ENCODE measurements at places on chromosomes 13 and 19.
A peak's percentile ranks its signal among the peaks of the same experiment; 100 is the strongest.

DNA sequence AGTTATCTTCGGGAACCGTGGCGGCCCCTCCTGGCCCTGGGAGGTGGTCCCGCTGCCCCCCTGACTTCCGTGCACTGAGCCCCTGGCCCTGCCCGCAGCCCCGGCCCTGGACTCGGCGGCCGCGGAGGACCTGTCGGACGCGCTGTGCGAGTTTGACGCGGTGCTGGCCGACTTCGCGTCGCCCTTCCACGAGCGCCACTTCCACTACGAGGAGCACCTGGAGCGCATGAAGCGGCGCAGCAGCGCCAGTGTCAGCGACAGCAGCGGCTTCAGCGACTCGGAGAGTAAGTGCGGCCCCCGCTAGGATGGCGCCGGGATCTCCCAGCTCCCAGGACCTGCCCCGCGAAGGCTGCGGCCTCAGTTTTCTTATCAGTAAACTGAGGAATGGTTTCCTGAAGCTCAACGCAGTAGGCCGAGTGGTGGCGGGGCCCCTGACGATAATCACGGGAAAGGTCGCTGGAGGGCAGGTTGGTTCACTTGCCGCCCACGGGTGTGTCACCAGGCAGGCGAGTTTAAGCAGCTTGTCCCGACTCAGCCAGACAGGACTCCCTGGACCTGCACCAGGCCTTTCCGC, 924 bp downstream of the RGCC start:
- peak; percentile 61 for DNase-seq

GRCh38 chr13:64239372-64239771, 2823.7 kb upstream of the PCDH20 start:
- no peak for DNase-seq

- no peak for DNase-seq
Observed at GRCh38 chr13:66262330-66262729, 967.8 kb downstream of the PCDH9 start.

DNA sequence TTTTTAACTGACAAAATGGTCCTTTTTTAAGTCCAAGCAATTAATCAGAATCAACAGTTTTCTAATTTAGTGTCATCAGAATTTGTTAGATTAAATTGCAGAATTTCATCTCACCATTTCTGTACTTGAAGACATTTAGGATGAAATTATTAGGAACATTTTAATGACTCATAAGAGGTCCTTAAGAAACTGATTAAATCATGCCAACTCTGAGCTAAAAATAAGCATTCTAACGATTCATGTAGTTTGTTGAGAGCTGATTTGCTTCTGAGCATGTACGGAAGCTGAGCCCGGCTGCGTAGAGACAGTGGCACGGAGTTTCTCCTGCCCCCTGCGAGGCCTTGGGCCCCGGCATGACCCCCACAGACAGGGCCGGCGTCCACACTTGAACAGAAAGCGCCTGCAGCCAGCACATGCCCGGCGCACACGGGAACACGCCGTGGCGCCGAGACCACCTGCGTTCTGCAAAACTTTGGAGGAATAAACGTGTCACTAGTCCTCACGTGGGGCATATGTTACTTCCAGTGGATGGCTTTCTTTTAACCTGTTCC, 89.7 kb upstream of the MCF2L start:
- no peak for DNase-seq

- DNase-seq = no peak
Observed at GRCh38 chr13:47326061-47326460, 429.2 kb upstream of the HTR2A start.

- DNase-seq = no peak
Observed at GRCh38 chr13:87777387-87777786, 106.2 kb downstream of the SLITRK5 start.

DNA sequence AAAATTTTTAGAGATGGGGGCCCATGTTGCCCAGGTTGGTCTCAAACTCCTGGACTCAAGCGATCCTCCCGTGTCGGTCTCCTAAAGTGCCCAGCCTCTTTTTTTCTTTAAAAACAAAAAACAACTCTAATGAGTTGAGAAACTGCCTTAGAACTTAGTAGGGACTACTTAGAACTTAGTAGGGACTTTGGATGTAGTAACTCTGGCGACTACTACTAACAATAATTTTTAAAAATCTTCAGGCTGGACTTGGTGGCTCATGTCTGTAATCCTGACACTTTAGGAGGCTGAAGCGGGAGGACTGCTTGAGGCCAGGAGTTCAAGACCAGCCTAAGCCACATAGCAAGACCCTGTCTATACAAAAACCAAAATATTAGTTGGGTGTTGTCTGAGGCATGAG, 515 bp upstream of the C19orf67 start:
- no peak for DNase-seq

- no peak for DNase-seq
Observed at GRCh38 chr13:24192811-24193162, 32.3 kb downstream of the SPATA13 start.

DNA sequence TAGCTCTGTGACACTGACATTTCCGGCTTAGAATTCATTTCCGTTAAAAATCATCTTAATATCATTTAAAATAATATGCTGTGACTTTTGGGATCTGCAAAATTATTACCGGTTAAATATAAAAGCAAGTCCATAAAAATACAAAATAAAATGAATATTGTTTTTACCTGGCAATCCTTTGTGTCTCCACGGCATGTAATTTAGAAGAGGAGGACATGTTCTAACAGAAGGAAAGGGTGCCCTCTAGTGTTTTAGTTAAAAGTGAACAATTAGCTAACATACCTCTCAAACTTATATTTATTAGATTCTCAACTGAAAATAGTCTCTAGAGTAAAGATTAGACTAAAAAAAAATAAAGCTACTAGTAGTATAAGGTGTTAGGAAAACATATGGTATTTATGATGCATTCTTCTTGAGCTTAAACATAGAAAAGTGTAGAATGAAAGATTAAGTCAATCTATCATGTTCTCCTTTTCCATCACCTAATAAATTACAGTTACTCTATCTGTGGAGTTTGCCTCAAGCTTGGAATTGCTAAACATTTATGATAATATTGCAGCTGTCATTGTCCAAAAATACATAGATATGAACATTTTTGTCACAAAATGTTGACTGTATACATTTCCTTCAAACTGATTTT, 676.7 kb upstream of the SPRY2 start:
- DNase-seq = no peak

DNA sequence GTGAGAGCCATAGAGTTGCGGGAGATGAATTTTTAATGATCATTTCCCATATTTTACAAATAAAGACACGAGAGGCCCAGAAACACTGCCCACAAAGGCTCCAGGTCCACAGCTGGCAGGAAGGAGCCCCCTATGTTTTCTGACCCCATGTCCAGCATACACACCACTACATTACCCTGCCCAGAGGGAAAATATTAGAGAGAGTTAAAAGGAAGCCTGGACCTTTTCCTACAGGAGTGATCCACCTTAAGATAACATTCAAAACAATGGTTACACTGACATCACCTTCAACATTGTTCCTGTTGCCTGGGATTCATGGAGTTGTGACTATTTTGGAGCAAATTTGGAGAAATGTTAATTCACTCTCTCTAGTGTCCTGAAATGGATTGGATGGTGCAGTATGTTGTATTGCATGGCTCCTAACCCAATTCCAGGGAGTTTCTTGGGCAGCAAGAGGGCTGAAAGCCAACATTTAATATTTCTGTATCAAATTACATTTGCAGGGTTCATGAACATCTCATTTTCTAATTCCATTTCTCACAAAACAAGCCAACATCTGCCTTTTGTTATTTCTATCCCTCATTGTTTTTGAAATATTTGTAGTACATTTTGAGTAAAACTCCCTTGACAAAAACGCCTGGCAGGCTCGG, 172.5 kb downstream of the DLEU7 start:
- no peak for DNase-seq

GRCh38 chr19:35363711-35364425, 5.6 kb downstream of the FFAR3 start:
- no peak for DNase-seq

DNA sequence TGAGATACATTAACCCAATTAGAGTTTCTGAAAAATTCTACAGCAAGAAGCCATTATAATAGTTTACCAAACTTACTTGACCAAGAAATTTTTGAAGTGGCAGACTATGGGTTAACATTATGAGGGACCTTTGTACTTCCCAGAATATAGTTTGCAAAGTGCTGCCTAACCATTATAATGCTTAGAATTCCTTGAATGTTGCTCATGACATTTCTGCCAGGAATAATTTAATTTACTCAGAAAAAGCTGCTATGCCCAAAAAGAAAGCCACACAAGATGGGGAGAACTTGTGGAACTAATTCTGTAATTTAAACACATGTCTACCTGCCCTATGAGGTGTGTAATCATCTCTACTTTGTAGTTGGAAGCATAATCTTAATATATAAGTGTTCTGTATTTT, 58.1 kb upstream of the MYCBP2 start:
- DNase-seq = no peak

DNA sequence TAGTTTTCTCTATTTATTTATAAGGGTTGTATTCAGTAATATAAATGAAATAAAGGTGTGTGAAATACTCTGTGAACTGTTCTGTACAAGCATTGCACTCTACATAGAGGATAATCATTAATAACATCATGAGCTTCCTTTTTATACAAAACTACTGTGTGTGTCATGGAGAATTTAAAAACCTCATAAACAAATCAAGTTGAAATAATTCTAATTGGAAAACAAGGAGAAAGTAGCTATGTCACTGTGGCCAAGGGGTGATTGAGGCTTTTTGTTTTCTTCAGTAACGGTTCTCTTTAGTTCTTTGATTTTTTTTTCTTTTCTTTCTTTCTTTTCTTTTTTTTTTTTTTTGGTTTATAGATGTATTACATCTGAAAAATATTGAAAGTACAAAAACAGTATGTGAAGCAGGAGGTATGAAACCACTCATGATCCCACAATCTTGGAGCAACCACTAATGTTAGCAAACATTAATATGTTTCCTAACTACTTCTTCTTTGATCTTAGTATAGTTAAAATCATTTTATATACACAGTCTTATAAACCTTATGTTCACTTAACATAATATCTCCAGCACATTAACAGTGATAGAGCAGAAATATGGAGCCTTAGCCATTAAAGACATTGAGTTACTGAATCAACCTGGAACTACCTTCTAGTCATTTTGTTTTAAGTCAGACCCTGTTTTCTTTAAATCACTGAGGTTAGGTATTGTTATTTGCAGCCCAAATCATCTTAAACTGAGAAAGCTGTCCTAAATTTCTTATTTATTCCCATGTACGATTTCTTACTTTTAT, 45.4 kb downstream of the WDFY2 start:
- DNase-seq = no peak

- DNase-seq = peak; percentile 50
Observed at GRCh38 chr13:41222259-41222852, 28.0 kb upstream of the KBTBD7 start.

DNA sequence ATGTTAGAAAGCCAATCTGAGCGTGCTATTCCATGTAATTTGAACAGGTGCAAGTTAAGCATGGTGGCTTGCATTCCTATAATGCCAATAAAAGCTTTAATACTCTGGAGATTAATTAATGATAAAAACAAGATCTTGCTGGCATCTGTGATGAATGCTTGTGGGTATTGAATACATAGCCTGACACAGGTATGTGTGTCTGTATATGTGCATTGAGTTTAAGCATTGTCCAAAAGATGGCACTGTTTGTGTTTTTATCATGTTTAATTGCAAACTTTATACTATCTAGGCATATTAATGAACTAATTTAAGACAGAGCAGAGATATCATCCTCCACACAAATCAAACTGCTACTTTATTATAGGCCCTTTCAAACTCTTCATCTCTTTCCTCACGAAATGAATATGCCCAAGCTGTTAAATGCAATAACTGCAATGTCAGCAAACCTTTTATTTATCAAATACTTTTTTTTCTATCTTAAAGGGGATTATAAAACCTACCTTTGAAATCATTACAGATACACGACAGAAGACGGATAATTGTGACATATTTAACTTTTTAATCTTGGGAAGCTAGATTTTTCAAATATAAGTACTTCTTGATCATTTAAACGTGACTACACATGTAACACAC, 86.5 kb downstream of the TNFSF11 start:
- no peak for DNase-seq

DNA sequence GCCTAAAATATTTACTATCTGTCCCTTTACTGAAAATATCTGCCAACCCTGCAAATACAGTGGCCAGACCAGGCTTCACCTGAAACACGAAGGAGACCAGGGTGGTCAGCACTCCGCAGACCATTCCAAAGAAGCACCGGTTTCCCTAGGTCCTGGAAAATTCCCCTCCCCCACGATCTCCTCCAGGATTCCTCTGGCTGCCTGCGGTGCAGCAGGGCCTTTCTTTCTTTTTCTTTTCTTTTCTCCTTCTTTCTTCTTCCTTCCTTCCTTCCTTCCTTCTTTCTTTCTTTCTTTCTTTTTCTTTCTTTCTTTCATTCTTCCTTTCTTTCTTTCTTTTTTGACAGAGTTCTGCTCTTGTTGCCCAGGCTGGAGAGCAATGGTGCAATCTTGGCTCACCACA, 152.7 kb downstream of the USP12 start:
- no peak for DNase-seq

- no peak for DNase-seq
Observed at GRCh38 chr13:41622432-41623429, 165.4 kb downstream of the RGCC start.

- DNase-seq = peak; percentile 50
Observed at GRCh38 chr19:18284712-18285360, 3.4 kb upstream of the JUND start.

- no peak for DNase-seq
Observed at GRCh38 chr13:113146750-113147149, 11.7 kb upstream of the PROZ start.

GRCh38 chr19:47272448-47273312, 2.0 kb upstream of the INAFM1 start:
- DNase-seq = no peak

- peak; percentile 57 for DNase-seq
Observed at GRCh38 chr19:41575998-41576397, at the start of gene CEACAM21. TSS of gene CEACAM21 (plus strand) at chr19:41576166. CDS start at chr19:41576275, 109 bp downstream.
